ENCODE measurements at places on chromosomes 11 and 22.

- DNase-seq: no peak
These were observed 40.8 kb downstream of the PGM2L1 start for GRCh38 chr11:74357449-74357848.

DNA sequence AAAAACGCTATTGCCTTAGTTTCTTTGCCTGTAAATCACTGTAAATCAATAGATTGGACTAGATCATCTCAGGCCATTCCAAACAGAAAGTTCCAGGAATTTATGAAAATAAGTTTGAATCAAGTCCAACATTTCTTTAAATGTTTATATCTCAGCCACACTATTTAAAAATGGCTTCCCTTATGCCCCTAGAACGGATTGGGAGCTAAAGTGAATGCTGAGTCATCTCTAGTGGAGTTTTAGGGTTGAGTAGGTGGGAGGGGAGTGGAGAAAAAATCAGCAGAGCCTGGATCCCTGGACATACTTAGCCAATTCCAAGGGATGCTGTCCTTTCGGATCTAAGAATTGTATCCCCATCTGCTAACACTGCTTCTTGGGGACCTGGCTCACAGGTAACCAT, 48.6 kb downstream of the EHF start:
- no peak for DNase-seq

- no peak for DNase-seq
These were observed 348.1 kb downstream of the ETS1 start for GRCh38 chr11:128239306-128239705.

- no peak for DNase-seq
These were observed 1.9 kb upstream of the DEPDC7 start for GRCh38 chr11:33013755-33014154.

- DNase-seq: no peak
These were observed 379.2 kb downstream of the SHANK2 start for GRCh38 chr11:70872955-70873735.

GRCh38 chr22:39148026-39148726, 4.3 kb downstream of the CBX7 start:
- no peak for DNase-seq

- DNase-seq: no peak
These were observed 14.1 kb upstream of the KCNQ1OT1 start for GRCh38 chr11:2713661-2714462.

DNA sequence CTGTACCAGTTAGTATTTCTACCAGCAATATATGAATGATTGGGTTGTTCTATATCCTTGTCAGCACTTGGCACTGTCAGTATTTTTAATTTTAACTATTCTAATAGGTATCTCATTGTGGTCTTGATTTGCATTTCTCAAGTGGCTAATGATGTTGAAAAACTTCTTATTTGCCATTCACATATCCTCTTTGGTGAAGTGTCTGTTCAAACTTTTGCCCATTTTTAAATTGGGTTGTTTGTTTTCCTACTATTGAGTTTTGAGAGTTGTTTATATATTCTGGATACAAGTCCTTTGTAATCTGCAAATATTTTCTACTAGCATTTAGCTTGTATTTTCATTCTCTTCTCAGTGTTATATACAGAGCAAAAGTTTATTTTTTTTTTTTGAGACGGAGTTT, 82.1 kb downstream of the CSTPP1 start:
- no peak for DNase-seq

DNA sequence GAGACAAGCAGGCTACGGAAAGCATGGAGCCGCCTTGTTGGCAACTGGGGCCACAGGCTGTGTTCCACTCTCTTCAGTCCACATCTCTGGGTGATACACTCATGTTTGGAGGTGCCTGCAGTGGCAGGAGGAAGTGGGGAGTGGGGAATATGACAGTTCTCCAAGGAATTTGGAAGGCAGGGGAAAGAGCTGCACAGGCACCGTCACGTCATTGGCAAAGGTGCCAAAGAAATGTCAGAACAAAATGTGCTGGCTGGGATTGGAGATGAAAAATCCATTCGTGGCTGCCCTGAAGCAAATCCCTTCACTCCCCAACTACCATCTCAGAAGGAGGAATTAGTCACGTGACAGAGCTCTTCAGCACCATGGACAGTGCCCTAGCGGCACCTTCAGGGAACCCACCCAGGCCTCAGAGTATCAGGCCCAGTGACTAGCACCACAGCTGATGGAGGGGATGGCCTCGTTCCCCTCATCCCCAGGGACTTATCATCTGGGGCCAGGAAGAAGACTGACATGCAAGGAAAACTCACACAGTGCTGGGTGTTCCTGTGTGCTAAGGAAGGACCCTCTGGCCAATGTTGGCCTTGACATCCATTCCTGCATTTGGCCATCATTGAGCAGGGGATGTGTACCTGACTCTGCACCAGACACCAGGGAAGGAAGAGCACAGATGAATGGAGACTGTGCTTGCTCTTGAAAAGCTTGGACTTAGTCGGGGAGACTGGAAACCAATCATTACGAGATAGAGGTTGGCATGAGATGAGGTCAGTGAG, 48.5 kb upstream of the PRDM11 start:
- DNase-seq: no peak

GRCh38 chr11:131178596-131178995, 191.8 kb upstream of the NTM start:
- DNase-seq: no peak

DNA sequence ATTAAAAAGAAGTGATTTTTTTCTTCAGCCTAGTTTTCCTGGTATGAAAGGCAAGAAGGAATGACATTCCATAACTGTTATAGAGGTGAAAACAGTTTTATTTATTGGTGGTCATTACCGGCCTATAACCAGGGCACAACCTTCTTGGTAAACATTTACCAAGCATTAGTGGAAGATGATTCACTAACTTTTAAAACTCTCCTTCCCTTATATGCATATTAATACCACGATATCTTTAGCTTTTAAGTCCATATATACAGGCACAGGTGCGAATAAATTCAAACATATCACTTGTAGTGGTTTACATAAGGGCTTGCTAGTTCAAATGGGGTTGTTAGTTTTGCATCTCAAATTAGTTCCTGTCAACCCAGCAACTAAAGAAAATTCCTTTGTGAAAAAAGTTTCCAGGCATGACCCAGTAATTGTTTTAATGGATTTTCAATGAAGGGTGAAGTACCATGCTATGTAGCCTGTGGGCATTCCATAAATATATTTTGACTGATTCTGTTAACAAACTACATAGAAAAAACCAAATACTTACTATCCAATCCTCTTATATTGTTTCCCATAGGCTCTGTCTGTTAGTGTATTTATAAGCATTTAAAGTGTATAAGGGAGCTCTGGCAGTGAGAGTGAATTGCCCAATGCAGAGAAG, 30.6 kb upstream of the ROBO3 start:
- DNase-seq: no peak

All from naive thymus-derived CD8-positive, alpha-beta T cell (primary cell).